ENCODE measurements at places on chromosomes 5 and 9.

DNA sequence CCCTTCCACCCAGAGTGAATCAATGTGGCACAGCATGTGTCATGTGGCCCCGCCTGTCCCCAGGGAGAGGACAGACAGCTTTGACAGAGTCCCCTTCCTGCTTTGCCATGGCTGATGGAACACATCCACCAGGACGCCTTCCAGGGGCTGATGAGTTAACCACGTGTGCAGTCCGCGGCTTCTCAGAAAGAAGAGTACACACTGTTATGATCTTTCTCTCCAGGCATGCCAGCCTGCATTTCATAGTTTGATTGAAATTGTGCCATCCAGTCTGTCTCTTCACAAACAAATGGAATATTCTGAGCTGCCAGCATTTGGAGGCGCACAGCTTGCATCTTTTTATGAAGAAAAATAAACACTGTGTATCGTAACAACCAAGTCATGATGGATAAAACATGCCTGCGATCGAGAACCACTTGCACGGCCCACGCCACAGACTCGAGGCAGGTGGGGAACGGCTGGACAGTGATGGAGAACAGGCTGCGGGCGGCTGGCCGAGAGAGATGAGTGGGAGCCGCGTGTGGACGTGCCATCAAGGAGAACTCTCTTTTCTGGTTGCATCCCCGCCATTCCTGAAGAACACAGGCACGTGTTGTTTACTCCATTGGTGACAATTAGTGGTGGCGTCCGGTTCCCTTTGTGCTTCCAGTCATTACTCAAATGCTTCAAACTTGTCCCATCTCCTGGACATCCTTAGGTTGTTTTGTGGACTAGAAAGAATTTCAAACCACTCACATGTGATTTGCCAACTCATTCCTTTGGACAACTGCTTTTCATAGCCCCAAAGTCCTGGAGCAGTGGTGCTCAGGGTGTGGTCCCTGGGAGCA lies 220.2 kb downstream of the AGTPBP1 start:
- no peak for DNase-seq

GRCh38 chr5:11902201-11902619 lies 2.0 kb downstream of the CTNND2 start:
- no peak for DNase-seq

DNA sequence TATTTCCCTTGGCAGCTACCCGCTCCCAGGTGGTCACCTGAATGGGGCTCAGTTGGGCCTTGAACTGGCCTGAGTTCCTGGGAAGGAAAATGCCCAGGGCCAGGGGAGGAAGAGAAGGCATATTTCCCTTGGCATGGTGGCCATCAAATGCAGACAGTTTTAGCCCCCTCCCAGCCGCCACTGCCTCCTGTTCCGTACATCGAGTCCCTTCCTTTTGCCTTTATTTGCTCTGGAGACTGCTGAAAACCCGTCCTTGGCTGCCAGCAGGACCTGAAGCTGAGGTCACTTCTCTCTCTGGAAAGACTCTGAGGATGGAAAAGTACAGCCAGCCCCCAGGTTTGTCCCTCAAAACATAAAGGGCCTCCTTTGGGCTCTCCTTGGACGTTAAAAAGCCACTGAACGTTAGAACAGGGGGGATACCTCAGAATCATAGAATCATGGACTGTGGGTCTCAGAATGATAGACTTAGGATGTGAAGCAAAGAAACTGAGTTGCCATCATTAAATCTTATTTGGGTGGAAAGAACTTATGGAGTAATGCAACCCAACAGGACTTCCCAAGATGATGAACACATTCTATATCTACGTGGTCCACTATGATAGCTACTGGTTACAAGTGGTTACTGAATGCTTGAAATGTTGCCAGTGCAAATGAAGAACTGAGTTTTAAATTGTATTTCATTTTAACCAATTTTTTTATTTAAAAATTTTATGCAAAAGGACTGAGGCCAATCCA lies 7.1 kb downstream of the SPARC start:
- DNase-seq = no peak

DNA sequence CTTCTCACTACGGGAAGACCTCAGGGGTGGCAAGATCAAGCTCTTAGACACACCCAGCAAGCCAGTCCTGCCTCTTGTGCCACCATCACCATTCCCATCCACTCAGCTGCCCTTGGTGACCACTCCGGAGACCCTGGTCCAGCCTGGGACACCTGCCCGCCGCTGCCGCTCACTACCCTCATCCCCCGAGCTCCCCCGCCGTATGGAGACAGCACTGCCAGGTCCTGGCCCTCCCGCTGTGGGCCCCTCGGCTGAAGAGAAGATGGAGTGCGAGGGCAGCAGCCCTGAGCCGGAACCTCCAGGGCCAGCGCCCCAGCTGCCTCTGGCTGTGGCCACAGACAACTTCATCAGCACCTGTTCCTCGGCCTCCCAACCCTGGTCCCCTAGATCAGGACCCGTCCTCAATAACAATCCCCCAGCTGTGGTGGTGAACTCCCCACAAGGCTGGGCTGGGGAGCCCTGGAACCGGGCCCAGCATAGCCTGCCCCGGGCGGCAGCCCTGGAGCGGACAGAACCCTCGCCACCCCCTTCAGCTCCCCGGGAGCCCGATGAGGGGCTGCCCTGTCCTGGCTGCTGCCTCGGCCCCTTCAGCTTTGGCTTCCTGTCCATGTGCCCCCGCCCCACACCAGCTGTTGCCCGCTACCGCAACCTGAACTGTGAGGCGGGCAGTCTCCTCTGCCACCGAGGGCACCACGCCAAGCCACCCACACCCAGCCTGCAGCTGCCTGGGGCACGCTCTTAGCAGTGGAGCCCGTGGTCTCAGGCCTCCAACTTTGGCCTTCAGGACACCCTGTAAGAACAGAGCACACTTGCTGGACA lies 4.1 kb downstream of the TESK1 start:
- no peak for DNase-seq

DNA sequence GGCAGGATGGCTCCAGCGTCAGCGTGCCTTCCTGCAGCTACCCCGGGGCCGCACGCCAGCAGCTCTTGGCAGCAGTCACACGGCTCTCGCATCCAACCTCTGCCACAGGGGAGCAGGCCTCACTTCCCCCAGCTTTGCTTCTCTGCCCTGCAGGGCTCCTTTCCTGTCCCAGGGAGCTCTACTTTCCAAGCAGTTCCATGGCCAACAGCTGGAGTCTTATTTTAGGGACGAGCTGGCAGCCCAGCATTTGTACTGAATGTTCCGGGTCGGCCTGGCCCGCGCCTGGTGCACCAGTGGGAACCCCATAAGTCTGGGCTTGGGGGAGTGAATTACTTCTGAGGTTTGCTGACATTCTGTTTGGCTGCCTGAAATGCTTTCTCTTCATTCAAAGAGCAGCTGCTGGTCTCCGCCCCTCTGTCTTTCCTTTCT lies 34.6 kb downstream of the GADD45G start:
- DNase-seq = no peak

DNA sequence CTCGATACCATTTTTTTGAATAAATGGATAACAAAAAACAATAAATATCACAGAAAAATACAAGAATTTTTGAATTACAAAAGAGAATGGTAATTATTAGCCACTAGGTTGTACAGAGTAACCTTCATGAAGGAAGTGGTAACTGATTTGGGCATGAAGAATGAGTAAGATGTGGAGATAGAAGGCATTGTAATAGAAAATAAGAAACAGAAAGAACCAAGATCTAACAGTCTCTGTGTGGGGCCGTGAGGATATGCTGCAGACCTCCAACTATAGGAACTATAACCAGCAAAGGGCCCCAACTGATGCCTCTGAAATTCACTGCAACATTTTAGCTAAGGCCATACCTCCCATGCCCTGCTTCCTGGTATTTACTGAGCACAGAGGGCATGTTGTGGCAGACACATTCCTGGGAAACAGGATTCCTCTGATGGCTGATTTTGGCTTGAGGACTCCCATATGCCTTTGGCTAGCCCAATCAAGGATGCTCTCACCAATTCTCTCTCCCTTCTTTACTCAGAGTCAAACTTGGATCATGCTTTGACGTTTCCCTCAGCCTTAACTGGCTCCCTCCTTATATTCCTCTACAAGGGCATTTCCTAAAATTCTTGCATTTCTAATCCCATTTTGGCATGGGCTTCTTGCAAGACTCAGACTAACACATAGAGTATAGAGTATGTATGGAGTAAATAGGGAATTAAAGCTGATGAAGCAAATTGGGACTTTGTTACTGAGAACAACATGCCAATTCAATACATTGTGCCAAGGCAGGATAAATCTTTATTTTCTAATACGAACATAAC lies 208.9 kb downstream of the PDE4D start:
- no peak for DNase-seq

DNA sequence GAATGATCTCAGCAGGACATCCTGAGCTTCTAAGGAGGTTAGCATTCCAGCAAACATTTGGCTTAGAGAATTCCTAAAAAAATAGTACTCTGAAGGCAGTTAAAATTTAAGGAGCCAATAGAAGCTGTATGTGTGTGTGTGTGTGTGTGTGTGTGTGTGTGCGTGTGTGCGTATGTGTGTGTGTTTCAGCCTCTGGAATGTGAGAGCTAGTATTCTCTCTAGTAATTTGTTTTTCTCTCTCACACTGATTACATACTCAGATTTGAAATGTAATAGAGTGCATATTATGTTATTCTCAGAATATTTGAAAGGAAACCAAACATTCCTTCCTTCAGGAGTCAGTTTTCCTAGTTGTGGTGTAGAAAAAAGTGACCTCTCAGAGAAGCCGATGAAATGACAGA lies 279.6 kb downstream of the TMEM38B start:
- no peak for DNase-seq

DNA sequence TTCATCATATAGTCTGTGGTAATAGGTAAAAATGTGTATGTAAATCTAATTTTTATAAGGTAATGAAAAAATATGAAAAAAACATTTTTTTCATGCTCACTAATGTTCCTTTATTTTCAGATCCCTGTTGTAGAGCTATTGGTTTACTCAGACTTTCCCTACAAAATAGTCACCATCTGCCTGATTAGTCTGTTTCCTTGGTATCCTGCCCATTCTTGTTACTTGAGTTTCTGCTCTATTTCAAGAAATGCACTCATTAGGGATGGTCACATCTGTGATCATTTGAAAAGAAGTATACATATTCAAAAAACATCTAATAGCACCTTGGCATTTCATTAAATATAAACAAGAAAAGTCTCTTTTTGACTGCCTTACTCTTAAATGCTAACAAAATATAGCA lies 21.6 kb upstream of the RASA1 start:
- DNase-seq = no peak

GRCh38 chr5:127089191-127089590 lies 15.9 kb upstream of the C5orf63 start:
- DNase-seq = no peak

GRCh38 chr5:170219615-170220014 lies 13.2 kb upstream of the C5orf58 start:
- DNase-seq = no peak

GRCh38 chr9:129554649-129555048 lies 66.3 kb downstream of the C9orf50 start:
- no peak for DNase-seq

GRCh38 chr5:164000819-164001218 lies 495.4 kb downstream of the MAT2B start:
- DNase-seq = no peak

DNA sequence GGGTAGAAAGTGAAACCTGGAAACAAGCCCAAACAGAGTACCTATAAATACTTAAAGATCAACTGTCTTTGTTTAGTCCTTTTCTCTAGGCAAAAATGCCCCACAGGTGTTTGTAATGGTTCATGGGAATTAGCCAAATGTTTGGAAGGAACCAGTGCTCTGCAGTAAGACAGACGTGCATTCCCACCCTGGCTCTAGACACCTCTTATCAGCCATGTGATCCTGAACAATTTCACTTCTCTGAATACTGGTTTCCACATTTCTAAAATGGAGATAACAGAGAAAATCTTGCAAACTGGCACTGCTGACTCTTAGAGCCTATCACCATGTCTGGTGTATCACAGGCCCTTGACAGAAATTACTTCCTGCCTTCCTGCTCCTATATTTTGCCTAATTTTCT lies 30.0 kb downstream of the GLIS3 start:
- DNase-seq = no peak

GRCh38 chr5:61100437-61100836 lies 61.8 kb downstream of the SMIM15 start:
- no peak for DNase-seq

DNA sequence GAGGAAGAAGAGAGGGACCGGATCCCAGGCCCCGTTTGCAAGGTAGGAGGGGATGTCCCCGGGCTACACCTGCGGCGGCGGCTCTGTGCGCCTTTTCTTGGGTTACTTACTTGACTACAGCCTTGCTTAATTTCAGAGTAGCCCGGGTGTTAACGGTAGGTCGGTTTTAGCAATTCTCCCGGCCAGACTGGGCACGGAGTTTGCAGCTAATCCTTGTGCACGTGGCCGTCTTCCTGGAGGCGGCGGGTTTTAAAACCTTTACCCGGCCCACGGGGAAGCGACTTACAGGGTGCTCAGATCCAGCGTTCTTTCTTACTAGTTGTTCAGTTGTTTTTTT lies 313 bp downstream of the BRIX1 start:
- DNase-seq = no peak

DNA sequence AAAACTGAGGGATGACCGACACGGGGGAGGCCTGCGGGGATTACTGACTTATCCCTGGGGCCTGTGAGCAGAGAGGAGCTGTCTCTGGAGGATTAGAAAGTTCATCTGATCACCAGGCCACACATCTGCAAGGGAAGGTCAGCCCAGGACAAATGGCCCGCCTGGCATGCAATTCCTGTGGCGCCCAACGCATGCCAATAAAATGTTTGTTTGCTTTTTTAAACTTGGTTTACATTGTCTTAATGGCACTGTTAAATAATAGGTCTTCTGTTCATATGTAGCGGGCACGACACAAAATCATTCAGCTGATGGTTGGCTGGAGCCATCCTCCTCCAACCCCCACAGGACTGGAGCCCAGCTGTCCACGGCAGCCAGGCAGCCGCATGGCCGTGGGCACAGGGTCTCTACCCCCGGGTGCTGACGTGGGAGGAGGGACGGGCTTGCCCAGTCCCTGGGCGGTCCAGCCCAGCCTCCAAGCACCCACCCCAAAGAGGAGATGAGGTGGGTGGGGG lies 41.0 kb upstream of the SLC12A7 start:
- DNase-seq = no peak

- no peak for DNase-seq
These were observed 5.9 kb downstream of the SERINC5 start for GRCh38 chr5:80249901-80250300.

GRCh38 chr5:95317085-95317484 lies 32.2 kb upstream of the MCTP1 start:
- no peak for DNase-seq

DNA sequence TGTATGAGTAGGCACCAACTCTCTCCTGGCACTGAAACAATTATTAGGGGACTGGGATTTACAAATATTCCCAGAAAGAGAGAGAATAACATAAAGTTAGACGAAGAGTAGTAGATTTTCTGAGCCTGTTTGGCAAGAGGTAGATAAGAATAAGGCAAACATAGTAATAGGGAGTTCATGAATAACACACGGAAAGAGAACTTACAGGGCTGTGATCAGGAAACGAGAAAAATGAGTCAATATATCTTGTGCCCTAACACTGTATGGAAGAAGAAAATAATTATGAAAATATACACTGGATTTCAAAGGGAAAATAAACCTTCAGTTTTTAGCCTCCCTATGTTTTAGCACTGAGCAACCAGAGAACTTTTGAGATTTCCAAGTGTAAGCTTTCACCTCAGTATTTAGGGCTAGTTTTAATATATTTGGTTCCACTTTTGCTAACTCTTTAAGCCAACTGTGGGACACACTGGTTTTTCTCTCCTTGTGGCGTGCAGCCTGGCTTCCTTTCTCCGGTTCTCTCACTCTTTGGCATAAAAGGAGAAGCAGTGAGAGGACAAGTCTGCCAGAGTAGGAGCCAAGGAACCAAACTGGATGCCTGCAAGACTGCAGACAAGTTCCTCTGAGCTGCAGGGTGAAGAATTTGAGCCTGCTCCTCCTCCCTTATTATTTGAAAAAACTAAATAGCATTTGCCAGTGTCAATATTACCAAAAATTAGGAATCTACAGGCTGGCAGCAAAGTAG lies 6.6 kb upstream of the KCNN2 start:
- no peak for DNase-seq
